ENCODE measurements at places on chromosomes 12 and 14.

DNA sequence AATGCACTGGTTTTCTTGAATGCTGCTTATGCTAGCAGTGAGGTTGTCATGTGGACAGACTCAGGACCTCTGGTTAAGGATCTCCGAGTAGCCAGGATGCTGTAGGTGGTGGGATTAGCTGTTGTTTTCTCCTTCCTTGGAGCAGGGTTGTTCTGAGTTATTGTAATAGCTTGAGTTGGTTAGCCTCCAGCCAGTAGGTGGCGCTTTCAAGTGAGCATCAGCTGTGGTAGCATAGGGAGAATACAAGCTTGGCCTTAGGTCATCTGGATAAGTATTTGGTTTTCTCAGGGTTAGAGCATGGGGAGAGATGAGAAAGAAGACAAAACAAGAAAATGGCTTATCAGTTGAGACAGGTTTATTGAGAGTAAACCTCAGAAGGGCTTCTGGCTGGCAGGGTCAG, 299.7 kb upstream of the FBXO33 start:
- DNase-seq: no peak

DNA sequence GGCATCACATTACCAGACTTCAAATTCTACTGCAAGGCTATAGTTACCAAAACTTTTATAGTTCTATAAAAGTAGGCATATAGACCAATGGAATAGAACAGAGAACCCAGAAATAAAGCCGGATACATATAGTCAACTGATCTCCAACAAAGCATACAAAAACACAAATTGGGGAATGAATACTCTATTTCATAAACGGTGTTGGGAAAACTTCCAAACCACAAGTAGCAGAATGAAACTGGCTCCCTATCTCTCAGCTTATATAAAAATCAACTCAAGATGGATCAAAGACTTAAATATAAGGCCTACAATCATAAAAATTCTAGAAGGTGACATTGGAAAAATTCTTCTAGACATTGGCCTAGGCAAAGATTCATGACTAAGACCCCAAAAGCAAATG, 187.9 kb upstream of the PLXNC1 start:
- no peak for DNase-seq

GRCh38 chr12:82688035-82688501, 1.4 kb downstream of the TMTC2 start:
- DNase-seq: no peak

DNA sequence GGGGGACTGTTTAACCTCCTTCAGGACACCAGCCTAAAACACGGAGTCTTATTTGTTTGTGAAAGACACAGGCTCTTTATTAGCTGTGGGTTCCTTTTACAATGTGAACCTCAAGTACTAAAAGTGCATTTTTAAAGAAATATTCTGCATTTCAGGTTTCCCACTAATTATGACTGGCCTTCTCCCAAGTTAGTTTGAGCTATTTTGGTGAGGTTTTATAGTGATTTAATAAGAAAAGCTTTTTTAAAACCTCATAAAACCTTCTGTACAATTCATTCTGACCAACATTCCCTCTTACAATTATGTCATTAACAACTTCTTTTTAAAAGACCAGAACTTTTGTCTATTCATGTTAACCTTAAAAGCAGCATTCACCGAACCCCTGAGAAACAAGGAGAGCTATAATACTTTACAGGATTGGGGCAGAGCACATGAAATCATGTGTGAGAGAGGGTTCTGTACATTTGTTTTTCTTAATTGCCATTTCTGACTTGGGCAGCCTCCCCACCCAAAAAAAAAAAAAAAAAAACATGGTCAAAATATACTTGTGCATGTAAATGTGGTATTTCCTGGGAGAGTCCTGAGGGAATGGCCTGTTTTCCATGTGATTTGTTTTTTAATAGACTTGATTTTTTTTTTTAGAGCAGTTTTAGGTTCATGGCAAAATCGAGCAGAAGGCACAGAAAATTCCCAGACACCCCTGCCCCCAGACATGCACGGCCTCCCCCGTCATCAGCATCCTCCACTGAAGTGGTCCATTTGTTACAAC, 169.5 kb downstream of the CHST11 start:
- DNase-seq: no peak

GRCh38 chr12:26614011-26614616, 218.9 kb downstream of the ITPR2 start:
- no peak for DNase-seq

DNA sequence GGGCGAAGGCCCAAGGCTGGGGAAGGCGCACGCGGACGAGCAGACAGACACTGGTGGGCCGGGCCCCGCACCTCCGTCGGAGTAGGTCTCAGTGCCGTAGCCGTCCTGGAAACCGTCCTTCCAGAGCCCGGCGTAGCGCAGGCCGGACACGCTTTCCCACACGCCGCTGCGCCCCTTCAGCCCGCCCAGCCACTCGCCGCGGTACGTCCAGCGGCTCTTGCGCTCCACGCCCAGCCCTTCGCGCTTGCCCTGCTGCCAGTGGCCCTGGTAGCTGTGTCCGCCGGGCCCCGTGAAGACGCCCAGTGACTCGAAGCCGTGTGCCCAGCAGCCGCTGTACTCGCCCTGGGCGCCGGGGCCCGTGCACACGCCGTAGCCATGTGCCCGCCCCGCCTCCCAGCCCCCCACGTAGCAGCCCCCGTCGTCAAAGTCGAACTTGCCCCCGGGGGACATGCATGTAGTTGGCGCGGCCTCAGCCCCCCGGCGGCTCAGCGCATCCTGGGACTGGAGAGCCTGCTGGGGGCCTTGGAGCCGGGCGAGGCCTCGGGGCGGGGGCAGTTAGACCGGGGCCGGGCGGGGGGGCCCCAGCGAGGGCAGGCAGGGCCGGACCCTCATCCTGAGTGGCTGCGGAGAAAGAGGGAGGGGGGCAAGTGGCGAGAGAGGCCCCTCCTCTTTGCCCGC, 1.4 kb downstream of the JPH4 start:
- DNase-seq: no peak

DNA sequence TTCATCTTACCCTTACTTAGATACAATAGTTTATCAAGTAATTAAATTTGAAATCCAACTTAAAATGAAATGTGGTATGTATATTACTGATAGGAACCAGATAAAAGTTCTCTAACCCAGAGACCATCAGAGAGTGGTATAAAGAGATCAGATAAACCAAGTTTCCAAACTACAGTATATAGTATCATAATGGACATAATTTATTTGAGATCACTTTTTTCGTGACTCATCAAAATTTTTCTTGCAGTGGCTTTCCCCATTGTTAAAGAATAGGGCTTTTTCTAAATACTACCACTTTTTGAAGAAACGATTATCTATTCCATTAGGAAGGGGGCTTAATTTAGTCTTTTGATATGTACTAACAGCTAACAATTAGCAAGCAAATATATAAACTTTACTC, 15.2 kb upstream of the HSPA2 start:
- DNase-seq: no peak

GRCh38 chr14:80996049-80996901, 40.9 kb downstream of the TSHR start:
- DNase-seq: no peak

DNA sequence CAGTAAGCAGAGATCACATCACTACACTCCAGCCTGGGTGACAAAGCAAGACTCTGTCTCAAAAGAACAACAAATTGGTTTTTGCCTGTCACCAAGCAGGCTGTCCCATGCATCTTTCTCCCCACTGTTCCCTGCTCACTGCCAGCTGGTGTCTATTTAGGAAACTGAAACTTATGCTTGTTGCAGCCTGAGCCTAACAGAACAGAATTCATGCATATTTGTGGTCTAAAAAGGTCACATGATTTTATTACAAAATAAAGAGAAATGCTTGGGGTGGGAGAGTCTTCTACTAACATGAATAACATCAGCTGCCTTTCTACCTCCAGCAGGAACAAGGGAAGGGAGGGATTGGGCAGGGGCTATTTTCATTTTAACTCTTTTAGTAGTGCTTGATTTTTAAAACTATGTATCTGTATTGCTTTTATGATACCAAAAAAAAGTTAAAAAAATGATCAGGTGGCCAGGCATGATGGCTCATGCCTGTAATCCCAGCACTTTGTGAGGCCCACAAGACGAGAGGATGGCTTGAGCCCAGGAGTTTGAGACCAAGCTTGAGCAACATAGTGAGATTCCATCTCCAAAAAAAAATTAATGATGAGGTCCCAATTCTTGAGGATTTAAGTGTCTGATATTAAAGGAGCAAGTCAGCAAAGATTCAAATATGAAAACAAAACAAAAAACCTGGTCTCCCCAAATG, 923 bp downstream of the STAT2 start:
- no peak for DNase-seq

DNA sequence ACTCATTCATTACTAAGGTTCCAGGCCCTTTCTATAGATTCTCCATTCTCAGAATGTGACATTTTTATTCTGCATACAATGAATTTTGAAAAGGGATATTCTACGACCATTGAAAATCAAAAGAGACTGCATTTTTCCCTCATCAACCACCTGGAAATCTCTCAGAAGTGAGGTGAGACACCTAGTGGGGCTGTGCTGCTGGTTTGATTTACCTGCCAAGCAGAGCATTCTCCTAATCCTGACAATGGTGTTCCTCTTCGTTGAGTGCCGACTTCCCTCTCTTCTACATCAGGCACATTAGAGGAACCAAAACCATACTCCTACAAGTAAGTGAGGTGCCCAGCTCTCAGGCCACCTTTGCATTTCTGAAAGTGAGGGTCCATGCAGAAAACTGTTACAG, 14.9 kb downstream of the CKB start:
- no peak for DNase-seq

DNA sequence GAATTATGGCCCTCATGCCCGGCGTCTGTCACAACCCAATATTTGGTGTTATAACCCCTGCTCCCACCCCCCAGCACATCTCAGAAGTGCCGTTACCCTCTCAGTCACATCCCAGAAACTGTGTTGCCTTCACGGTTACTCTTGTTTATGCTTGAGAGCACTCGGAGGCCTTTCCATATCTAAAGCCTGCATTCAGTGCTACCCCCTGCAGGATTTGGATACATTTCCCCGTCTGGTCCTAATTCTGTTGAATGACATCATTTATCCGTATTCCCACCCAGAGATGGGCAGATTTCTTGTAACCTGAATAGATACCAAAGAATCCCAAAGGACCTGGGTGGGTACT, 19.1 kb upstream of the FOS start:
- DNase-seq: no peak

DNA sequence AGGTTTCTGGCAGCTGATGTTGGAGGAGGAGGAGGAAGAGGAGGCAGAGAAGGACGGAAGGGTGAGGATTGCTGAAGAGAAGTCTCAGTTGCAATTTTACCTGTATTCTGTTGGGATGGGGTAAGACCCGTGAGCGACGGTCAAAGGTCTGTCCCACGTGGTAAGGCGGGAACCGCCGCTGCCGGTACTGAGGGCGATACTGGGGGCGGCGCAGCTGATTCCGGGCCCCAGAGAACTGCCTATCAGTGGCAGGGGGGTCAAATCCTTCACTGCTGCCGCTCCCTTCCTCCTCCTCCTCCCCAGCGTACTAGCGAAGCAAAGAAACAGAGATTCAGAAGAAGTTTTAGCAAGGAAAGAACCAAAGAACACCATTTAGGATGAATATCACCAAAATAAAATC, 13.3 kb downstream of the YBX3 start:
- no peak for DNase-seq

DNA sequence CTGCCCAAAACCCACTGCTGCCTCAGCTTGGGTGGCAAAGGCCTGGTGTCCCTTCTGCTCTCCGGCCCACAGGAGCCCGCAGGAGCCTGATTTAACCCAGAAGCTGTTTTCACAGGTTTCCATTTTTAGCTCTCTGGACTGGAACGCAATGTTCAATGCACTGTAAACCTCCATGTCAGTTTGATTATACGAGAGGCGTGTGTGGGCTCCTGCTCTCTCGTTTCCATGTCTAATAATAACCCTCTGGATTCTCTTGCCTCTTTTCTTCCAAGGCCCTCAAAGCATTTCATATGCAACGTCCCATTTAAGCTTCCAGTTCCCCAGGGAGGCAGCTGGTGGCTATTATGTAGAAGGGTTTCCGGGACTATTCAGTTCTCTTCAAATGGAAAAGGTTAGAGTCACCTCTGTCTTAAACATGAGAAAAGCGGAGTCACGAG, 161.1 kb downstream of the SUDS3 start:
- DNase-seq: no peak

DNA sequence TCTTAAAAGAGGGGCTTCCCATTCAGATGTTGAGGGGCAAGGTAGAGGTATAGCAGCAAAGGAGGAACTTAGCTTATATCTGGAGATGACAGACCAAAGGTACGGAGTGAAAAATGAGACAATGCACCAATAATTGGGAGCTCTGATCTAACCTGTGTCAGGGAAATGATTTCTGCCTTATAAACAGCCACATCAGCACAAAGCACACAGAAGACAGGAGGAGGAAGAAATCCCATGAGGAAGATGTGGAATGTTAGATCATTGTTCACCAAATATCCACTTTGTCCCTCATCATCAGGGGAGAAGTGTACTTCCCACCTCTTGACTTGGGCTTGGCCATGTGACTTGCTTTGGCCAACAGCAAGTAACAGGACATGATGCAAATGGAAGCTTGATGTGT, 93.7 kb upstream of the WSCD2 start:
- DNase-seq: no peak

DNA sequence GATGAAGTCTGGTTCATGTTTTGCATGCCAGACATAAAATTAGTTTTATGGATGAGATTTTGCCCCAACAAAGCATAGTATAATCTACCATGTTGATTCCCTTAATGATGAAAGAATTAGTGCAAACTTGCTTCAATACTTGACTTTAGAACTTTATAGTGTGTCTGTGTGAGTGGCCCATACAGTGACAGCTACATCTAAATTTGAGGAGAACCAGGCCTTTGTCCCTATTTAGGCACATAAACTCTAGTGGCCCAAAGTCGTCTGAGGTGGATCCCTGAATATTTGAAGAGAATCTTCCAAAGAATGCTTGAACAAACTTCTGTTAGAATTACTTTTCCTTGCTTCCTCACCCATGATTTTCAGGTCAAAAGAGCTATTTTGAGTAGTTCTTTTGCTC, 70.4 kb downstream of the POLR3B start:
- DNase-seq: no peak

Measured in activated naive CD4-positive, alpha-beta T cell treated with Interleukin-2 at 50 U/mL for 16 hours (primary cell).